CMK (cell line): ENCODE measurements at places on chromosomes 12 and 14.

GRCh38 chr14:41623736-41624135, 17.1 kb downstream of the LRFN5 start:
- no peak for DNase-seq

DNA sequence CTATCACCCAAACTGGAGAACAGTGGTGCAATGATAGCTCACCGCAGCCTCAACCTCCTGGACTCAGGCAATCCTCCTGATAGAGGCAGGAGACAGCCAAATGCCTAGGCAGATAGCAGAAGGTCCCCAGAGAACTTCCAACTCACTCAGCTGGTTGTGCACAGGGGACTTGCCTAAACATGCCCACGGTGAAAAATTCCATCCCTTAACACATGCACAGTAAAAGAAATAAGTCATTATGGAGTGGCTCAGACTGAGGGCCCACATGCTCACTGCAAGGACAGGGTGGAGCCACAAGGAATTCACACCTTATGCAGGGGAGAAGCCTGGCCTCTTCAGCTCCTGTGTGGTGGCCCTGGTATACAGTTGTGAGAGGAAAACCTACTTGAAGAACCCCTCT, 525.8 kb upstream of the ATP2B1 start:
- DNase-seq, result no peak

- DNase-seq, result no peak
Measured at GRCh38 chr12:102459314-102459713, 21.0 kb downstream of the IGF1 start.

DNA sequence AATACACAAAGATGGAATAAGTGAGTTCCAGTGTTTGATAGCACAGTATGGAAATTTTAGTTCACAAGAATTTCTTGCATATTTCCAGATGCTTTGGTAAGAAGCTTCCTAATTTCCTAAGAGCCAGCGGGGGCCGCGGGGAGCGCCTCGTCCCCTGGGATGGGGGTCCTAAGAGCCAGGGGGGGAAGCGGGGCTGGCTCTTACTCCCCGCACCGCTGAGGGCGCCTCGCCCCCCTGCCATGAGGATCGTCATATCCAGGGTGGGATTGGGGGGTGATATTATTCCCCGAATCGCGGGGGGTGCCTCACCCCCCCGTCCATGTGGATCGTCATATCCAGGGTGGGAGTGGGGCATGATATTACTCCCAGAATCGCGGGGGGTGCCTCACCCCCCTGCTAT, 100.5 kb upstream of the GNG2 start:
- DNase-seq, result no peak

- DNase-seq, result no peak
Measured at GRCh38 chr14:103225476-103225875, 102.2 kb downstream of the TNFAIP2 start.

- no peak for DNase-seq
Measured at GRCh38 chr12:27517961-27518665, 5.9 kb upstream of the PPFIBP1 start.
